Bone marrow (tissue), 2 donors: ENCODE measurements at places on chromosomes 4 and X.

DNA sequence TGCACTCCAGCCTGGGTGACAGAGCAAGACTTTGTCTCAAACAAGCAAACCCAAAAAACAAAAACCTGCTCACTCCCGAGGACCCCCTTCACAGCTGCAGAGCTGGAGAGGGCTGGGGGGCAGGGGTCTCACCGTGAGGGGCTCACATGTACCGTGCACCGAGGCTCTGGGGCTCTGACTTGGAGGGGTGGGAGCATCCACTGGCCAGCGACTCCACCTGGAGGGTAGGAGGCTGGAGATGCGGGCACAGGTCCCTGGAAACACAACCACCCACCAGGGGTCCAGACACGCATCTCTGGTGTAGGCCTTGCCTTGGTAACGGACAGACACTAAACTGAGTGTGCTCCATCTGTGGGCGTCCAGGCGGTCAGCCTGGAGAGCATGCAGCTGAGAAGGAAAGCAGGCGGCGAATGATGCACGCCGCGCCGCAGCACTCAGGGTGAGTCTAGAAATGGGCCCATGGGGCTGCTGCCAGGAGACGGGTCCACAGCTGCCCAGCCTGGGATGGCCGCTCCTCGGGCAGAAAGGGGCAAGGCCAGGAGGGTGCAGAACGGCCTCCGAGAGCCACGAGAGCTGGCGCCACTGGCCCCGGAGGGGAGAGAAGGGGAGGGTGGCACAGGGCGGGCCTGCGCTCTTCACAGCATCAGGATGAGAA is 26.1 kb downstream of the PPP2R3B start:
- DNase-seq = no peak

DNA sequence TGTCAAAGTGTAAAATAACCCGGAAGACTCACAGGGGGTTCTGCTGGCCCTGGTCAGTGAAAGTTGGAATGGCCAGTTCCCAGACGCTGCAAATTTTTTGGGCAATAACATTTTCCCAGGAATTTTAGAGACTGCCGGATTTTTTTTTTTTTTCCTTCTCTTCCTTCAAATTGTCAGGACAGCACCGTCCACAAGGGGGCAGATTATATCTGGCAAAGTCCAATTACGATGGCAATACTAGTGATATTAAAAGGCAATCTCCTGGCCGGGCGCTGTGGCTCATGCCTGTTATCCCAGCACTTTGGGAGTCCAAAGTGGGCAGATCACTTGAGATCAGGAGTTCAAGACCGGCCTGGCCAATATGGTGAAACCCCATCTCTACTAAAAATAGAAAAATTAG is 20.5 kb downstream of the SLC25A5 start:
- no peak for DNase-seq

GRCh38 chr4:1215141-1216075 is 33.5 kb downstream of the CTBP1 start:
- no peak for DNase-seq

GRCh38 chr4:29861307-29861706 is 858.9 kb upstream of the PCDH7 start:
- DNase-seq = no peak

- no peak for DNase-seq
Measured at GRCh38 chr4:108169664-108170063, 932 bp upstream of the LEF1 start.

GRCh38 chr4:150001815-150002214 is 76.4 kb upstream of the DCLK2 start:
- no peak for DNase-seq
